ENCODE measurements at places on chromosomes 12 and 14.

DNA sequence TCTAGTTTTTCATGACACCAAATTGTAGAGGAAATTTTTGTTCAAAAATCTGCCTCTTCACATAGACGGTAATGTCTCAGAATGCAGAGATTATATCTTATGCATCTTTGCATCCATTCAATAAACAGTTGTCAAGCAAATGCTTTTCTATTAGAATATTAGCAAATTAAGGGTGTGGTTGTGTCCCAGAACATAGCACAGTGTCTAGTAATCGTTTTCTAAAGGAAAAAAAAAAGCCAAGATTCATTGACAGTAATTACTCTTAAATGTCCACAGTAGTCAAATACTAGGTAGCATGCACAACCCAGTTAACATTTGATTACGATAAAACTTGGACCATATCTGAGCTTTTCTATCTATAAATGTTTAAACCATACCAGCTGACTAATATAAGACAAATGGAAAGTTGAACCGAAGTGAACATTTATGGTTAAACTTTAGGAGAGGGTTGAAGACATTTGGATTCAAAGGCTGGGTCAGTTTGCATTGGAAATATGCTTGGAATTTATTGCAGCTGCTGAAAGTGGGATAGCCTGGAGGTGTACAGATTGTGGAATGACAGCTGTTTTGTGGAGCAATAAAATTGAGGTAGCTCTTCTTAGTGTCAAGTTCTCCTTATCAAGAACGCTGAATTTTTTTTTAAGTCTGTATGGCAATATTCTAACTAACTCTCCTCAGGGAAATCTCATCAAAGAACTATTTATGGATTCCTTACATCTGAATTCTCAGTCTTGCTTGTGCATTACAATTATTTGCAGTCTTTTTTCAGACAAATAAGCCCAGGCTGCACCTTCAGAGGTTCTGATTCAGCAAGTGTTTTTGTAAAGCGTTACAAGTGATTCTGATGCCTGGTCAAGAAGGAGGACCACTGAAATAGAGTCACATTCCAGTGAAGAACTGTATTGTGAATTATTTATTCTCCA, 66.7 kb upstream of the ATP2B1 start:
- H3K4me3 ChIP-seq, result no peak overlapping the region
- no peaks in the 10 kb centered on the region for H3K36me3 ChIP-seq
- no peaks in the 10 kb centered on the region for H3K27me3 ChIP-seq
- no peaks in the 10 kb centered on the region for H3K4me1 ChIP-seq
- no peak for DNase-seq
- H3K27ac ChIP-seq, result no peak overlapping the region

GRCh38 chr14:103820908-103821307, 26.5 kb downstream of the PPP1R13B start:
- no peak for DNase-seq
- H3K27ac ChIP-seq, result no peak overlapping the region
- no peaks in the 10 kb centered on the region for H3K36me3 ChIP-seq
- no peaks in the 10 kb centered on the region for H3K27me3 ChIP-seq

GRCh38 chr14:95362138-95362494, 42.4 kb upstream of the CLMN start:
- no peaks in the 10 kb centered on the region for H3K4me1 ChIP-seq
- H3K27me3 ChIP-seq, result peaks cover 18% of the 10 kb centered on the region
- H3K27ac ChIP-seq, result no peak overlapping the region

GRCh38 chr12:5633106-5633505, 201.2 kb downstream of the NTF3 start:
- H3K36me3 ChIP-seq, result no peaks in the 10 kb centered on the region
- H3K4me3 ChIP-seq, result no peak overlapping the region
- H3K27me3 ChIP-seq, result peaks cover 3% of the 10 kb centered on the region
- no peak for DNase-seq
- no peaks in the 10 kb centered on the region for H3K4me1 ChIP-seq

DNA sequence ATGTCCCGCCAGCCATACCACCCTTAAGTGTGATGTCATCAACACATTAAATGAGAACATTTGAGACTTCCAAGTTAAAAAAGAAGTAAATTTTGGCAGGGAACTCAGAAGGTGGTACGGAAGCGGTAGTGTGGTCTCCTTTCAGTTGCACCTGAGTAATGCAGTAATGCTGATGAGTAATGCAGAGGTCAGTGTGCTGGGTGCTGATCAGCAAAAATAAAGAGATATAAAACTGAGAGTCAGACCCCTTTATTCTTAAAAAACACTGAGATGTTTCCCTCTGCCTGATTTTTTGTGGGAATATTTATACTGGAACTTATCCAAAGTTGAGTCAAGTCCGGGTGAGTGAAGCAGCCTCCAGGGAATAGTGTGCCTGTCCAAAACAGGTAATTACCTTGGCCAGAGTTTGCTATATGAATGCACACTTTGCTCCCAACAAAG, 370.6 kb upstream of the PRICKLE1 start:
- no peak overlapping the region for H3K4me3 ChIP-seq
- no peaks in the 10 kb centered on the region for H3K4me1 ChIP-seq
- H3K27me3 ChIP-seq, result no peaks in the 10 kb centered on the region
- no peak overlapping the region for H3K27ac ChIP-seq
- no peaks in the 10 kb centered on the region for H3K36me3 ChIP-seq

GRCh38 chr12:2250797-2251196, 198.0 kb downstream of the CACNA1C start:
- H3K4me1 ChIP-seq, result no peaks in the 10 kb centered on the region
- no peak overlapping the region for H3K4me3 ChIP-seq
- no peak for DNase-seq
- no peaks in the 10 kb centered on the region for H3K27me3 ChIP-seq

GRCh38 chr12:103198499-103198898, 241.0 kb downstream of the ASCL1 start:
- no peaks in the 10 kb centered on the region for H3K27me3 ChIP-seq
- no peaks in the 10 kb centered on the region for H3K36me3 ChIP-seq
- H3K4me3 ChIP-seq, result no peak overlapping the region
- no peaks in the 10 kb centered on the region for H3K4me1 ChIP-seq
- no peak overlapping the region for H3K27ac ChIP-seq

- H3K27ac ChIP-seq, result no peak overlapping the region
- H3K4me1 ChIP-seq, result no peaks in the 10 kb centered on the region
- no peak for DNase-seq
- no peaks in the 10 kb centered on the region for H3K27me3 ChIP-seq
These were observed 12.3 kb upstream of the SLC35E3 start for GRCh38 chr12:68733661-68734071.

DNA sequence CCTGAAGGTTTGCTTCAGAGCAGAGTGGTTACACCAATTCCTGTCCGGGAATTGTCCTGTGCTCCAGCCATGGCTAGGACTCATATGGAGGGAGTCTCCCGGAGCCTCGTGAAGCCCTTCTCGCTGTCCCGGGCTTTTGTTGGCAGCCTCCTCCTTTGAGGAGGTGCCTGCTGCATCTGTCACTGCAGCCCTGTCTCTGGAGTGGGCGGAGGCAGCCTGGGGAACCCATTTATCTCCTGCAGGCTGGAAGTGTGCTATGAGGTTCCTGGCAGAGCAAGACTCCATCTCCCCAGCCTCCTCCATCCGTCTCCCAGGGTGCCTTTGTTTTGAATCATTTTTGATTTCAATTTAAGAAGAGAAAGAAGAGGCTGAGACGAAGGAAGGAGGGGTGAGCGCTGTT, 355.3 kb downstream of the GLT1D1 start:
- H3K36me3 ChIP-seq, result no peaks in the 10 kb centered on the region
- DNase-seq, result no peak
- no peak overlapping the region for H3K27ac ChIP-seq
- H3K27me3 ChIP-seq, result no peaks in the 10 kb centered on the region
- no peak overlapping the region for H3K4me3 ChIP-seq

- no peaks in the 10 kb centered on the region for H3K27me3 ChIP-seq
- H3K4me1 ChIP-seq, result no peaks in the 10 kb centered on the region
- H3K4me3 ChIP-seq, result no peak overlapping the region
- no peak overlapping the region for H3K27ac ChIP-seq
- no peaks in the 10 kb centered on the region for H3K36me3 ChIP-seq
- DNase-seq, result no peak
These were observed 90.1 kb downstream of the LMNTD1 start for GRCh38 chr12:25463005-25463404.

DNA sequence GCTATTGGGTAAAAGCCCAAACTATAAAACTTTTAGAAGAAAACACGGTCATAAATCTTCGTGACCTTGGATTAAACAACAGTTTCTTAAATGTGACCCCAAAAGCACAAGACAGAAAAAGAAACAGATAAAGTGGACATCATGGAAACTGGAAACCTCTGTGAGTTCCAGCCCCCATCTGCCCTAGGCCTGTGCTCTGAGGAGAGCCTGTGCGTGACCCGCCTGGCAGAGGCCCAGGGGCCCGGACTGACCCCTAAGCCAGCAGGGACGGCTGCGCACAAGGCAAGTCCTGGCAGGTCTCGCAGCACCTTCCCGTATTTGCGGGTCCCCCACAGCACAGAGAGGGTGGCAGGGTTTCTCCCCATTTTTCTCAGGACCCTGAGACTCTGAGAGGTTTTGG, 76.0 kb downstream of the CHGA start:
- no peak for DNase-seq
- no peaks in the 10 kb centered on the region for H3K4me1 ChIP-seq
- no peak overlapping the region for H3K27ac ChIP-seq
- no peaks in the 10 kb centered on the region for H3K27me3 ChIP-seq
- H3K4me3 ChIP-seq, result no peak overlapping the region

DNA sequence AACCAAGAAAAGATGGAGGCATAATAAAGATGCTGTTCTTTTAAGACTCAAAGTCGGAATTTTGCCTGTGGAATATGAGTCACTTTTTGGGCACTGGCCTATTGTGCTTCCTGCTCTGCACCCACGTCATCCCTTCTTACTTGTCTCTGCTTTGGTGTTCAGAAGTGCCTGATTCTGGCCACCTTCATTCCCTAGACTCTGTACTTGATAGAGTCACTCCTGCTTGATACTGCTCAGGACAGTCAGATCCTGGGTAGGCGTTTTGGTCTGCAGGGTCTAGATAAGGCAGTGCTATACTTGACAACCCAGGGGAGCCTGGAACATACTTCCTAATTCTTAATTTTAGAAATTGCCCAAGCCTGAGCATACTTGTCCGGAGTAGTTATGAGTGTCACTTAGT, 1.9 kb downstream of the LRRK2 start:
- no peak overlapping the region for H3K4me3 ChIP-seq
- H3K4me1 ChIP-seq, result no peaks in the 10 kb centered on the region
- no peaks in the 10 kb centered on the region for H3K27me3 ChIP-seq

DNA sequence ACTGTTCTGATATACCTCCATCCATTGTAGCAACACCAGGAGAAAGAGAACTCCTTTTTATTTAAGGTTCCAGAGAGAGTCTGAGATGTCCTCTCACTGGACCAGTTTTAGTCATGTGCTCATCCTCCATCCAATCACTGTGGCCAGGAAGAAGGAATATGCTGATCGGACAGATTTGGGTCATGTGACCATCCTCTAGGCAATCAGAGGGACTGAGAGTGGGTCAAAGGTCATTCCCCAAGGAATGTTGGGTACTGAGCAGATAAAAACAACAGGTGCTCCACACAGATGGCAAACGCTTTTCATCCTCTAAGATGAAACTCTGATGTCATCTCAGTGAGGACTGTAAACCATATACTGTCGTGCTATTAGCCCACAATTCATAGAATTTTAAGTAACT, 28.8 kb upstream of the RPH3A start:
- no peaks in the 10 kb centered on the region for H3K27me3 ChIP-seq
- no peaks in the 10 kb centered on the region for H3K36me3 ChIP-seq
- no peaks in the 10 kb centered on the region for H3K4me1 ChIP-seq
- no peak overlapping the region for H3K4me3 ChIP-seq
- DNase-seq, result no peak
- no peak overlapping the region for H3K27ac ChIP-seq

DNA sequence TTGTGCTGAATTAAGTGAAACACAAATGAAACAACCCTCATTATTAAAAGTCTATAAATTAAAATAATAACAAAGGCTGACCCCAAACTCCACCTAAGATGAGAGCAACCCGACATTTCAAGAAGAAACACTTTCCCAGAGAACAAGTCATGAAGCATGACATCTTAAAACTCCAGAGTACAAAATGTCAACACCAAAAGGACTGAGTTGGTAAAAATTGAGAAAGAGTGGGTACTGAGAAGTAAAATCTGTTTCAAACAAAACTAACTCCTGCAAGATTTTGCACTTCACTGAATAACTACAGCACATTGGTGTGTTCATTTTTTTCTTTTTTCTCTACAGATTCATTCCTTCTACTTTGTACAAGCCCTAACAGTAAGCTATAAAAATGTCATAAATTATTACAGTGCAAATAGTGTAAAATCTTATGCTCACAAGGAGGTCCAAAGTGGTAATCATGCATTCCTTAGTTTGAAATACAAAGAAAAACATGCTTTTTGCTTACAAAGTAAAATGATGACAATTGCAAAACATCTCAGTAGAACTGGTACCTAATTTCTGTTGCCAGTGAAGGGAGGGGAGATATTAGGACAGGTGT, 31.8 kb downstream of the SLC35F4 start:
- no peaks in the 10 kb centered on the region for H3K27me3 ChIP-seq
- no peak overlapping the region for H3K4me3 ChIP-seq
- H3K36me3 ChIP-seq, result no peaks in the 10 kb centered on the region
- no peak overlapping the region for H3K27ac ChIP-seq

DNA sequence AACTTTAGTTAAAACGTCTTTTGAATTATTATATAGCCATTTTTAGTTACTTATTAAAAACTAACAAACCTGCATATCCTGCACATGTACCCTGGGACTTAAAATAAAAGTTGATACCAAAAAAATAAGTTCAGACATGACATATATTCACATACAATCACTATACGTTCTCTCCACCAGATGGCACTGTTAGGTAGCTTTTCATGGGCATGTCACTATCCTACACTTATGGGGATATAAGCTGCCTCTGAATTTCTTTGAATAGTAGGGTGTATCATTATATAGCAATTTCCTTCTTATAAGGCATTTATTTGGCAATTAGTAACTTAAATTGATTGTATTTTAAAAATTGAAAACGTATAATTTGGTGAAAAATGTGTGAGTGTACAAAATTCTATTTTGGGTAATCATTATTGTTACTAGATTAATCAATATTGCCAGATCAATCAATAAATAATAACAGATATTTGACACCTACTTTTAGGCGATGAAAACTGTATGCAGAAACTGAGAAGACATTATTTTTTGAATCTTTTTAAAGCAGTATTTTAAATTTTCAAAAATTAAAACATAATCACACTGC, 31.8 kb upstream of the OR10A7 start:
- H3K27ac ChIP-seq, result no peak overlapping the region
- H3K27me3 ChIP-seq, result peaks cover 4% of the 10 kb centered on the region
- DNase-seq, result no peak
- H3K36me3 ChIP-seq, result no peaks in the 10 kb centered on the region
- H3K4me3 ChIP-seq, result no peak overlapping the region

DNA sequence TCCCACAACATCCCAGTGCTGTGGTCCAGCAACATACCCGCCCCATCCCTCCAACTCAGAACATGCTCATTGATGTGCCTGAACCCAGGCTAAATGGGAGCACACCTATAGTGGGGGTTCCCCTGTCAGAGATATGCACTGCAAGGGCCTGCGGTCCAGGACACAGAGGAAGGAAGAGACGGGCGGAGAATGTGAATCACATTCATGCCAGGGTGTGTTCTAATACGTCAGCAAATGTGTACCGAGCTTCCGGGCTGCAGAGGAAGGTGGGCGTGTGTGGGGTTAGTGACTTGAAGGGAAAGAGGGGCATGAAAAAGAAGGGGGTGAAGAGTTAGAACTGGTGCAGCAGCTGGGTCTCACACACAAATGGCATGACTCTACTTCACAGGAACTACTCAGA, 83.7 kb downstream of the DPF3 start:
- peaks cover 5% of the 10 kb centered on the region for H3K4me1 ChIP-seq
- H3K27ac ChIP-seq, result no peak overlapping the region
- no peaks in the 10 kb centered on the region for H3K27me3 ChIP-seq

Measured in effector memory CD4-positive, alpha-beta T cell (primary cell).